Osteoblast (primary cell): ENCODE measurements at places on chromosomes 6 and 20. TPM values are rescaled to one million over a fixed set of nuclear protein-coding genes. Genes with fewer than 3 reads are reported as not detected.

The MUC21 gene
- not detected in 2 replicates for total RNA-seq

The MCCD1 gene
- not detected in 2 replicates for total RNA-seq

The RAD21L1 gene
- total RNA-seq, result not detected in 2 replicates

The PRL gene
- under 0.01 TPM in 1 of 2 replicates, not detected in the other for total RNA-seq

The FKBP1C gene
- 0.88 and 1.1 TPM in 2 replicates for total RNA-seq

- peak; percentile 86 for DNase-seq
These were observed 1.7 kb downstream of the POPDC3 start for GRCh38 chr6:105178110-105178509.

The TFAP2B gene
- not detected in 2 replicates for total RNA-seq
